ENCODE measurements at places on chromosomes 7 and 10.

GRCh38 chr7:37284285-37284684, 164.4 kb downstream of the ELMO1 start:
- DNase-seq: no peak

DNA sequence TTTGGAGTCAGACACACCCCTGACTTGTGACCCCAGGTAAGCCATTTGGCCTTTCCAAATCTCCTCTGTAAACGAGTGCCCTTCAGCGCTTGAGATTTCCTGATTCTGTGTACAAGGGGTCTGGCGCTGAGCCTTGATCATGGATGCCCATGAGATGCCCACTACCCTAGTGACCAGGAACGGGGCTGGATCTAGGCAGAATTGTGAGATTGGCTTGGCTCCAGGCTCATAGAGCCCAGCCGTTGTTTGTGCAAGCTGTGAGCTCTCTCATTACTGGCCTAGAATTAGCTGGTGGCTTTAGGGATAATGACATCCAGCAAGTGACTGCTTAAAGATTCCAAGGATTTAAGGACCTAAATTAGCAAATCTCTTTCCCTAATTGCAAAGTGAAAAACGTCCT, 84.9 kb downstream of the CAMK1D start:
- DNase-seq: no peak

- DNase-seq: no peak
Observed at GRCh38 chr7:92782855-92783254, 53.5 kb downstream of the CDK6 start.

- no peak for DNase-seq
Observed at GRCh38 chr10:71262027-71262426, 49.7 kb downstream of the UNC5B start.

DNA sequence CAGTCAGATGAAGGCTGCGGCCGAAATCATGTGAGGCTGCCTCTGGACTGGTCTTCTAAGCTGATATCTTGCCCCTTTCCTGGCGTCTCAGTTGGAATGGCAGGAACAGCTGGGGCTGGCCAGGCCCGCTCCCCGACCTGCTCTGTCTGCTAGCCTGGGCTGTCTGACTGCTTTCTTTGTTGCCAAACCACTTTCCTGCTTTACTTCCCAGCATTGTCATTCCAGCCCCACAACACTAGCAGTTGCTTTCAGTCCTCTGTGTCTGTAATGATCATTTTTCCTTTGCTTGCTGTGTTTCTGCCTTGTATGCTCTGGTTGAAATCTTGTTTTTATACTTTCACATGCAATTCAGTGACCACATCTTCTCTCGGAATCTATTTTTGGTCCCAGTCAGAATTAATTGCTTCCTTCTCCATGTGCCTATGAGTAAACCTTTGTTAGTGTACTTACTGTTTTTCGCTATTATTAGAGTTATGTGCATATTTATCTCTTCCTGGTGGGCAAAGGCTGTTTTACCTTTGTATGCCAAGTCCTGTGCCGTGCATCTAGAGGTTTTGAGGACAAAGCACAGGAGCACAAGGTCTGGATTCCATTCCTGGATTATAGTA, 21.6 kb downstream of the PRPF18 start:
- DNase-seq: no peak

DNA sequence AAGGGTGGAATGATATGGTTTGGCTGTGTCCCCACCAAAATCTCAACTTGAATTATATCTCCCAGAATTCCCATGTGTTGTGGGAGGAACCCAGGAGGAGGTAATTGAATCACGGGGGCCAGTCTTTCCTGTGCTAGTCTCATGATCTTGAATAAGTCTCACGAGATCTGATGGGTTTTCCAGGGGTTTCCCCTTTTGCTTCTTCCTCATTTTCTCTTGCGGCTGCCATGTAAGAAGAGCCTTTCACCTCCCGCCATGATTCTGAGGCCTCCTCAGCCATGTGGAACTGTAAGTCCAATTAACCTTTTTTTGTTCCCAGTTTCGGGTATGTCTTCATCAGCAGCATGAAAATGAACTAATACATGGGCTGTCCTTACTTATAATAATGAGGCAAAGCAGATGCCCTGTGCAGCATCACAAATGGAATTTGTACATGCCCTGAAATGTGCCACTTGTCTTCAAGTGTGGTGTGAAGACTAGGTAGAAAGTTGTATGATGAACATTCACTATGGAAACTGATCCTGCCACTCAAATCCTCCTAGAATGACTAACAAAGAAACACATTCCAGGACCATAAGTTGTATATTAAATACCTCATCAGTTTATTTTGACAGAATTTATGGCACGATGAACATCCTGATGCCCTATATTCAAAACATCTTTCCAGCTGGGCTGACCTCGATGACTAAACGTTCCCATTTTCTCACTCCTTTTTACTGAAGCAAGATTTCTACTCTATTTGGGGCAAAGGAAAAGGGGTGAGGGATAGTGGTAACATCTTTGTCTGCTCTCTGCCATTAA, 122.8 kb upstream of the CTTNBP2 start:
- no peak for DNase-seq

Measured in memory B cell (primary cell).